Hematopoietic multipotent progenitor cell treated with erythropoietin and hydrocortisone succinate and interleukin-3 and kit ligand, for 15 days (in vitro differentiated cells): ENCODE measurements at places on chromosomes 12 and 14.

DNA sequence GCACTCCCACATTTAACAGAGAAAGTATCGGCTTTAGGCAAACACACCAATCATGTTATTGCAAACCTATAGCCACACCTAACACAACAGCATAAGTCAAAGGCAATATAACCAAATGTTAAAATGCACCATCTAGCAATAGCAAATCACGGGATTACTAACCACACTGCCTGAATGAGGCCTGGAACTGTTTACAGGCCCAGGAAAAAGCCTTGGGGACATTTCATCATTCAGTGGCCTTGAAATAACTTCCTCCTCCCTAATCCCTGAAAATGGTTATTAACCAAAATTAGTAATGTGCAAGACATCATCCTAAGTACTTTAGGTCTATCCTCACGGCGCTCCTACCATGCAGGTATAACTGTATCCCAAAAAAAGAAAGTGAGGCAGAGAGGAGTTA lies 2.3 kb downstream of the GALC start:
- no peak for DNase-seq

- DNase-seq, result no peak
Measured at GRCh38 chr12:52245259-52245961, 12.4 kb downstream of the KRT7 start.

DNA sequence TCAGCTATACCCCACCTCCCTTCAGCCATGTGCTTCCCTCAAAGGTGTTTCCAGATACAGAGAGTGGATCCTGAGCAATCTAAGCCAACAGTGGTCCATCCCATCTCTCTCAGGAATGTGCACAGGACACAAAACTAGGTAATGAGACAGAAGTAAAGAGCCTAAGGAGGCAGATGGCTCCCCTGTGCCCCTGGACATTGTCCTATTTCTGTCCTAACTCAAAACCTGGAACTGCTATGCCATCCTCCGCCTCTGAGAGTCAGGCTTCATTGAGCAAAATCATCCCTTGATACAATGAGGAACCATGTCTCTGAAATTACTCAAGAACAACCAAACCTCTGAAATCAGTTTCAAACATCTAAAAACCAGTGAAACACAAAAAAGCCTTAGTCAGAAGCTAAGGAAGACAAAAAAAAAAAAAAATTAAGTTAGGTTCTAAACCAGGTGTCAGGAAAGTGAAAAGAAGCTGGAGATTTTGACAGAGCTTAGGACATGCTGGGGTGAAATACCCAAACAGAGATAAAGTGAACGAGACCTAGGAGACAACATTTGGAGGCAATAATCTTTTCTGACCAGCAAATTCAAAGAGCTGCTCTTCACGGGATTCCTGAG lies 200.3 kb upstream of the PLEKHG7 start:
- no peak for DNase-seq

DNA sequence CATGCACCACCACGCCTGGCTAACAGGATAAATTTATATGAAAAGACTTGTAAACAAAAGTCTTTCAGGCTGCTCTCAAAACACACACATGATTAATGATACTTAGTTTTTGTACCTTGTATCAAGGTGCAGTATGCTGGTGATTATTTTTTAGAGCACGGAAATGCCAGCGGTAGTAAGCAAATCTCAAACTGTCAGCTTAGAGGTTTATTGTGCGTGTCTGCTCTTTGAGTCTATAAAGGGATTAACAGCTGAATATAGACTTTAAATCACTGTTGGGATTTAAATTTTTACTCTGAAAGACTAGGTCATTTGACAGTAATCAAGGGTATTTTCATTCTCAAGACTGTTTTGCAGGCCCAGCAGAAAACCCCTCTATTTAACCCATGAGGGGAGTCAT lies 50.5 kb downstream of the PLEKHA5 start:
- DNase-seq, result no peak
